ENCODE measurements at places on chromosomes 13 and 19.
A peak's percentile ranks its signal among the peaks of the same experiment; 100 is the strongest.

- peak; percentile 71 for DNase-seq
These were observed 257.7 kb downstream of the SPRY2 start for GRCh38 chr13:80083081-80083852.

- DNase-seq, result no peak
These were observed 5.8 kb upstream of the ILF3 start for GRCh38 chr19:10648360-10648759.

DNA sequence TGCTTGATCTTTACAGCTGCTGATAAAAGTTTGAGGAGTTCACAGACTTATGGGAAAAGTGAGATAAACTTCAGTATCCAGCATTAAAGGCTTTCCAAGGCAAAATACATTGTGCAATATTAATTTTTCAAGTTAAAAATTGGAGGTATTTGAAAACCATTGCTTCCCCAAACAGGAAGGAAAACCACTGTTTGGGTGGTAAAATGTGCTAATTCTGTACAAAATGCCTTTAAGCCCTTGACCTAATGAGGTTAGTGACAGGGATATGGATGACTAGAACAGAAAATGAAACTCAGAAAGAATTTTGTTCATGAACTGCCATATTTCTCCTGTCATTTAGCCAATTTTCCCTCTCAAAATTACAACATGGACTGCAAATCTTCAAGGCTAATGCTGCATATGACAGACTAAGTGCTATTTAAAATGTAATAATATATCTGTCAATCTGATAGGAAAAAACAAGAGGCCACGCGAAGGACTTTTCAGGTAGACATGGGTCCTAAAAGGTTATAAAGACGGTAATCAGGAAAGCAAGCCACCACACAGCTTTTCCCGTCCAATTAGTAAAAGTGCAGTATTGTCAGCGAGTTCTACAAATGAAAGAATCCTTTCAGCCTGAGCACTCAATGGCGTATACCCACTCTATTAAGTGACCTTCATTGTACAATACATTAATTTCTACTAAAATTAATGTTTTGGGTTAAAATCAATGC is 212.8 kb downstream of the ENOX1 start:
- DNase-seq, result peak; percentile 59

DNA sequence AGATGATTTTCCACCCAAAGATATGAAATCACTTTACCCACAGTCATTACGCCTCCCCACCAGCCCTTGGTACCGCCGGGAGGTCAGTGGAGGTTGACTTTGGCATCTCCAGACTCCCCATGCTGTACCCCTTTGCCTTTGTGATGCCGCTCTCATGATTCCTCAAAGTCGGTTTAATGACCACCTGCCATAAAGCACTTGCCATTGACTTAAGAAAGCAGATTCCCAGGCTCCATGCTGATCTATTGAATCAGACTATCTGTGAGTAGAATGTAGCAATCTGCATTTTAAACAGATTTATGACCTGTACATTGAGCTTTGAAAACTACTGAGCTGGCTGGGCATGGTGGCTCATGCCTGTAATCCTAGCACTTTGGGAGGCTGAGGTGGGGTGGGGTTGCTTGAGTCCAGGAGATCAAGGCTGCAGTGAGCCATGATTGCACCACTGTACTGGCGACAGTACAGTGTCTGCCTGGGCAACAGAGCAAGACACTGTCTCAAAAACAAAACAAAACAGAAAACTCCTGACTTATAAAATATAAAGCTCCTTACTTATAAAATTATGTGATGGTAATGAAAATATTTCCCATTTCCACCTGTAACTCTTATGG is 235.2 kb downstream of the KLF5 start:
- DNase-seq, result no peak

DNA sequence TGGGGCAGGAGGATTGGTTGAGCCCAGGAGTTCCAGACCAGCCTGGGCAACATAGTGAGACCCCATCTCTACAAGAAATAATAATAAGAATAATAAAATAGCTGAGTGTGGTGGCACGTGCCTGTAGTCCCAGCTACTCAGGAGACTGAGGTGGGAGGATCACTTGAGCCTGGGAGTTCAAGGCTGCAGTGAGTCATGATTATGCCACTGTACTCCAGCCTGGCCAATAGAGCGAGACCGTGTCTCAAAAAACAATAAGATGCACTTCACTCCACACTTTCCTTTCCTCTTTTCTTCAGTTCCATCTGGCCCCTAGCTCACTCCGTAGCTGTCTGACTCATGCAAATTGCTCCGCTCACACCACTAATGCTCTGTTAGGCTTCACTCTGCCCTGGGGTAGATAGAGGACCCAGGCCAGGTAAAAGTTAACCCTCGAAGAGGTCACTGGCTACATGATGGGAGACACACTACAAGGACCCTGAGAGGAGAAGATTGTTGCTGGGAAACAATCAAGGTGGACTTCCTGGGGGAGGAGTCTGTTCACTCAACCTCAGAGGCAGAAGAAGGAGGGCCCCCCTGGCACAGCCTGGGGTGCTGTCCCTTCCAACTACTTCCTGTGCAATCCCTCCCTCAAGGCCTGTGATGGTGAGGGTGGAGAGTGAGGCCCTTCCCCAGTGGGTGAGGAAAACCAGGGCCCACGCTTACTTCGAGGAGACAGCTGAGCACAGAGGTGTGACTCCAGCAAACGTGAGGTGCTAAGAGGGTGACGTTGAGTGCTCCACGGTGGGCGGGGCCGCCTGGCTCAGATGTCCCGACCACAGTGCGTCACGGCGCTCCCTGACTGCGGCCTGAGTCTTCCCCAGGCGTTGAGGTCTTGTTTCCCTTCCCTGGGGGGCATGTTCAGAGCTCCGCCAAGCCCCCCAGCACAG is 8.8 kb upstream of the TNFSF9 start:
- peak; percentile 21 for DNase-seq

DNA sequence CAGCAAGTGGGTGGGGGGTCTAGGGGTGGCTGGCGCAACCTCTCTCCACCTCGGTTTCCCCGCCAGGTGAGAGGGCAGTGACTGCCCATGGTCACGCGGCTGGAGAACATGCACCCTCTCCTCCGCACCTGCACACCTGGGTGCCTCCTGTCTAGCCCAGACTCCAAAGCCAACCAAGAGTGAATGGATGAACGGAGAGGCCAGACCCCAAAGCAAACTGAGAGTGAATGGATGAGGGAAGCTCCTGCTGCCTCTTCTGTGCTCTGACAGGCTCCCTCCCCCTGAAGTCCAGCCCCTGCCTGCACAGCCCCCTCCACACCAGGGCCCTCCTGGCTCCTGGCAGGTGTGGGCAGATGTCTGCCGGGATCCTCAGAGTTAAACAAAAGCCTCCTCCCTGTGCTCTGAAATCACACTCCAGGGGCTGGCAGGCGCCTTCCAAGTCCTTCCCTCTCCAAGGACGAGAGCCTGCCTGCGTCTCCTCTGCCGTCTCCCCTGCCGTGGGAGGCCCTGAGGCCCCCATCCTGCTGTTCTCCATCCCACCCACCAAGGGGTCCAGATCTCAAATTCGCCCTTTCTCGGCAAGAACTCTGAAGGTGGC is 2.2 kb downstream of the SBNO2 start:
- no peak for DNase-seq

- DNase-seq, result peak; percentile 5
These were observed 515.0 kb upstream of the KLHL1 start for GRCh38 chr13:70623239-70623638.

DNA sequence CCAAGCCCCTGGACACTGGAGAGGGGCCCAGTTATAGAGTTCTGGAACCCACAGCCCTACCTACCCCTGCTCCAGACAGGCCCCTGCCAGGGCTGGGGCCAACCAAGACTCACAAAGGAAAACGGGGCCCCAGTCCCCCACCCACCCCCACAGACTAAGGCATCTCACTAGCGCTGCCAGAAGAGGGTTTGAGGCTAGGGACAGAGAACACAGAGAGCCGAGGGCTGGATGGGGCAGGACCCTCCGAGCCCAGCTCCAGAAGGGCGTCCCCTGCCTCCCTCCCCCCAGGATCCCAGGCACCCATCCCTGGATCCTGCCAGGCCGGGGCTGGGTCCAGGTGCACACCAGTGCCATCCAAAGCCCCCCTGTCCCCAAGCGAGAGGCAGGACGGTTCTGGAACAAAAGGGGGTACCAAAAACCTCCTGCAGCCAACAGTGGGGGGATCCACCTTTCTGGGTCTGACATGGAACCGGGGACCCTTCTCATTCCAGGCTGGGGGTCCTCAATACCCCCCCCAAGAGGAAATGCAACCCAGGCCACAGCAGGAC is 4.4 kb upstream of the REXO1 start:
- no peak for DNase-seq

DNA sequence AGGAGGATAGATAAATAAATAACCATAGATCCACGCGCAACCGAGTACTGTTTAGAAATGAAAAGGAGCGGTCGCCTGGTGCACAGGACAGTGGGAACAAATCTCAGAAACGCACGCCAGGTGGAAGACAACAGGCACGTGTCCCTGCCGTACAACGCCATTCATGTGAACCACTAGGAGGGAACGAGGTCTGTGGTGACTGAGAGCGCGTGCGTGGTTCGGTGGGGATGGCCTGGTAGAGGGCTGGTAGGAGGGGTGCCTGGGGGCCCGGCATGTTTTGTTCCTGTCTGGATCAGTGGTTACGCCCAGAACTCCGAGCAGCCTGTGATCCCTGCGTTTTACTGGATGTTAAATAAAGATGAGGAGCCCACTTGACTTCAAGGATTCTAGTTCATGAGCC is 111.9 kb downstream of the KDM4B start:
- no peak for DNase-seq

GRCh38 chr19:2027361-2027760 is 11.8 kb upstream of the BTBD2 start:
- DNase-seq, result peak; percentile 79

GRCh38 chr13:103184413-103184812 is 118.2 kb upstream of the SLC10A2 start:
- no peak for DNase-seq

- no peak for DNase-seq
These were observed 486.5 kb downstream of the COG6 start for GRCh38 chr13:40141859-40142555.

DNA sequence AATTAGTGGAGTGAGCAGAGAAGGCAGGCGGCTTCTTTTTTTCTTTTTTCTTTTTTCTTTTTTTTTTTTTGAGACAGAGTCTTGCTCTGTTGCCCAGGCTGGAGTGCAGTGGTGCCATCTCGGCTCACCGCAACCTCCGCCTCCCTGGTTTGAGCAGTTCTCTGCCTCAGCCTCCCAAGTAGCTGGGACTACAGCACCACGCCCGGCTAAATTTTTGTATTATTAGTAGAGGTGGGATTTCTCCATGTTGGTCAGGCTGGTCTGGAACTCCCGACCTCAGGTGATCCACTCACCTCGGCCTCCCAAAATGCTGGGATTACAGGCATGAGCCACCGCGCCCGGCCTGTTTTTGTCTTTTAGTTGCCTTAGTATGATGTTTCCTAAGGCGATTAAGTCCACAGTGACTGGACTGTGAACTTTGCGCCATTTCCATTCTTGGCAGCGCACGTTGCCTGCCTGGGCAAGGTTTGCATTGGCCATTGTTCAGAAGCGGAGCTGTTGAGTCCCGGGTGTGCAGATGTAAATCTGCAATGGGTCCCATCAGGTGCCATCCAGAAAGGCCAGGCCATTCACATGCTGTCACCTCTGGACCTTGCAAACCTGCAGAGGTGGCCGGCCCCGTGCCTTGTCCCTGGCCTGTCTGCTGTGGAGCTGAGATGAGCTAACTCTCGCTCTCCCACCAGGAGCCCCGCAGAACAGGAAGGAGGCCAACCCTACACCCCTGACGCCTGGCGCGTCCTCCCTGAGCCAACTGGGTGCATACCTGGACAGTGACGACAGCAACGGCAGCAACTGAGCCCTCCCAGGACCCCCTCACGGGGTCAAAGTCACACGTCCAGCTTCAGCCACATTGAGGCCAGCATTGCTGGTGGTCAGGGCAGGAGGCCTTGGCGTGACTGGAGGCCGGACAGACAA is 10.9 kb upstream of the SHD start:
- no peak for DNase-seq

DNA sequence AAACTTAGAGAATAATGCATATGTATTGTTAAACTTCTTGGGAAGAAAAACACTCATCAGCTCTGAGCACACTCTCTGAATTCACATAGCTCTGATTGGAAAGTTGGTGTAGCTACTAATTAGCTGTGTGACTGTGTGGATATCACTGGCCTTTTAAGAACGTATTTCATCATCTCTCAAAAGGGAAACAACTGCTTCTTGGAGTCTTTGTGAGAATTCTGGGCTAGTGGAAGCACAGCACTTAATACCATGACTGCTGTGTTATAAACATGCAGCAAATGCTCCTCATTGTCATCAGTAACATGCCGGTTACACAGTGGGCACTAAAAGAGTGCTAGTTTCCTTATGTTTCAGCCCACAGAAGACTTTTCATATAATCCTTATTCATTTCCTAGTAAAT is 220.9 kb upstream of the CSNK1A1L start:
- no peak for DNase-seq

DNA sequence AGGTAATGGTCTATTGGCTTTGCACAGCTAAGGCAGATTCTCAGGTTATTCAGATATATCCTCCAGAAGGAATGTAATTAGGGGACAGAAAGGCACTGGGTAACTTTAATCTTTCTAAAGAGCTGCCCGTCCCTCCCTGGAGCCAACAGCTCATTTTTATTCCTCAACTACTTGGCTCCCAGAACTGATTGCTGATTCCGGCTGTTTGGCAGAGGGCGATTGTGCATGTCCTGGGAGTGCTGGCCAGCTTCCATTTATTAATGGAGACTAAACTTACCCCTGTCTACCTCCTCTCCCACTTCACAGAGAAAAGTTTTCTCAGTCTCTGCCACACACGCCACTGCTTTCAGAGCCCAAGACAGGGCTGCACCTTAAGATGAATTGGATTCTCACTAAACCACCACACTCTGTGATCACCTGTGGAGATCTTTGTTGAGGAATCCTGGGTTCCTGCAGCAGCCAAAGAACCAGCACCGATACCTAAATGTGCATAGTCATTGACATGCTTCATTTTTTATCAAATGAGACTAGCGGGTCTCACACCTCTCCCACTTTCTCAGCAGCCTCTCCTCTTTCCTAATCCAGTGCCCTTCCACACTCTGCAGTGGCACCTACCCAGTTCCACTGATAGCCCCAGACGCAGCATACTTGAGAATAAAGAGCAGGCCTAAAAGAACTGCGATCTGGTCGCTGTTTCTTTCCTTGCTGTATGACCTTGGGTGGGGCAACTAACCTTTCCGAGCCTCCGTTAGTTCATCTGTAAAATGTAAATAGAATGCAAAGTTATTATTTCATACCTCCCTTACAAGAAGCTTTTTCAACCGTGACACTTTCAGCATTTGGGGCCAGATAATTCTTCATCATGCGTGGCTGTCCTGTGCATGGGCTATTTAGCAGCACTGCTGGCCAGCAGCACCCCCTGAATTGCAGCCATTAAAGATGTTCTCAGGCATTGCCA is 648.7 kb downstream of the UQCRFS1 start:
- DNase-seq, result no peak

- DNase-seq, result no peak
These were observed 7.5 kb upstream of the GPR183 start for GRCh38 chr13:99314640-99315176.
